ENCODE measurements at places on chromosomes 5 and 9. TPM values are rescaled to one million over a fixed set of nuclear protein-coding genes. Genes with fewer than 3 reads are reported as not detected.

The CCDC183 gene
- 0.62 TPM for total RNA-seq

The RELL2 gene
- 13.3 TPM for total RNA-seq

The BAAT gene
- total RNA-seq: 0.08 TPM

The NMUR2 gene
- total RNA-seq: not detected

The FOXD1 gene
- total RNA-seq: 63.3 TPM

The SLC24A2 gene
- not detected for total RNA-seq

The KCTD16 gene
- total RNA-seq: 0.08 TPM

The DTWD2 gene
- 10.0 TPM for total RNA-seq

The ANKRD34B gene
- total RNA-seq: 0.10 TPM

The OR1J2 gene
- not detected for total RNA-seq

The CAMK2A gene
- 0.51 TPM for total RNA-seq

The COL15A1 gene
- total RNA-seq: 0.10 TPM

The ZNF483 gene
- total RNA-seq: 4.8 TPM

The ALDH1A1 gene
- total RNA-seq: 0.54 TPM

The TAF1L gene
- not detected for total RNA-seq

The FAT2 gene
- total RNA-seq: not detected

The SPINK7 gene
- not detected for total RNA-seq

The PDGFRB gene
- total RNA-seq: 1.8 TPM

The NOXA1 gene
- total RNA-seq: 3.7 TPM

The HTR4 gene
- total RNA-seq: not detected

The LCN2 gene
- total RNA-seq: 1.0 TPM

The CCNJL gene
- total RNA-seq: 35.0 TPM

The FOXB2 gene
- not detected for total RNA-seq

The MAST4 gene
- total RNA-seq: 1.8 TPM

The TXNDC8 gene
- not detected for total RNA-seq

The AUH gene
- 7.7 TPM for total RNA-seq

The KDM3B gene
- total RNA-seq: 65.0 TPM

The GTF2H2 gene
- total RNA-seq: 39.7 TPM

The PDE8B gene
- 0.62 TPM for total RNA-seq

The SMIM33 gene
- total RNA-seq: not detected

The GABBR2 gene
- total RNA-seq: 6.3 TPM

The AOPEP gene
- 36.4 TPM for total RNA-seq

The GCNT4 gene
- 0.33 TPM for total RNA-seq

The C5orf58 gene
- total RNA-seq: 0.15 TPM

The FOXD4L5 gene
- 0.08 TPM for total RNA-seq

The STING1 gene
- total RNA-seq: 22.8 TPM
